HS-27A (cell line): ENCODE measurements at places on chromosomes 3 and 15.

DNA sequence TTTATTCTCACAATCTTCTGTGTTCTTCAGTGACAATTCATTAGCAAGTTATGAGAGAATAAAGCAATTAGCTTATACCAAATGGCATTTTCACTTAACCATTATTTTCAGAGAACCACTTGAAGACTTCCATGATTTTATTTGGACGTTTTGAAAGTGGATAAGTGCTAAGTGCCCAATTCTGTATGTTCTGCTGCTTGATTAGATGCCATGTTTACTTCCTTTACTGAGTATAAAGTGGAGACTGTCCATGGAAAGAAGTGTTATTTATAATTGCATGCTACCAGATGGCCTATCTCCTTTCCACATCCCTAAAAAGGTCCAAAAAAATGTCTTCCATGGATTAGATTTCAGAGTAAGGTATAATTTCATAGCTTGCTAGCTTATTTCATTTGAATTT, 69.6 kb downstream of the SUMF1 start:
- DNase-seq = no peak

DNA sequence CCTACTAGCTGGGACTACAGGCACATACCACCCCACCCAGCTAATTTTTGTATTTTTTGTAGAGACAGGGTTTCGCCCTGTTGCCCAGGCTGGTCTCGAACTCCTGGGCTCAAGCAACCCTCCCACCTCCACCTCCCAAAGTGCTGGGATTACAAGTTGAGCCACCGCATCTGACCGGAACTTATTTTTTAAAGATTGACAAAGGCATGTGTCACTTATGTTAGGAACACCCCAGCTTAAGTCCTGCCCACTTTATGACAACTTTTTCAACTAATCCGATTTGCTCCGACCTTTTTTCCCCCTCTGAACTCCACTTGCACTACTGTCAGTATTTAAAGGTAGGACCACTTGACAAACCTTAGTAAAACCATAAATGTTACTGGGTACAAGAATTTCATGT, 211.6 kb upstream of the NR2E3 start:
- no peak for DNase-seq

DNA sequence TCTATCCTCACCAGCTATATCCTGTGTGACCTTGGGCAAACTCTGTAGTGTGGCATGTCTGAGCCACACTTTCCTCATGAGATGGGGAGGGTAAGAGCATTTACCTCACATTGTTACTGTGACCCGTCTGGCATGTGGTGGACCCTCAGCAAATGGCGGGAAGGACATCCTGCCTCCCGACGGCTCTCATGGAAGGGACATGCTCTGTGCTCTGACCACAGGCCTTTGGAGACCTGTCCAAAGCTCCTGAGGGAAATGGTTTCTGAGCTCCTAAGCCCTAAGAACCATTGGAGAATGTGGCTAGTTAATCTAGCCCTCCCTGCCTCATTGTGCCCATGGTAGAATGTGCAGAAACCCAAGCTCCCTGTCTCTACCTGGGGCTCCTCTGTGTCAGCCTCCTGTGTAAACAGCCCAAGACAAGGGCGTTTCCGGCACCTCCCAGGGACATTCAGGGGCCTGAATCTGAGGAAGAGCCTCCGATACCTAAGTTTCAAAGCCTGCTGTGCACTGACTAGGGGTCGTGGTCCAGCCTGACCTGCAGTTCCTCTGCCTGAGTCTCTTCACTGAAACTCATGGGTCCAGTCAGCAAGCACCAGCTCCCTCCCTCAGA, 29.0 kb downstream of the XYLB start:
- DNase-seq = no peak

DNA sequence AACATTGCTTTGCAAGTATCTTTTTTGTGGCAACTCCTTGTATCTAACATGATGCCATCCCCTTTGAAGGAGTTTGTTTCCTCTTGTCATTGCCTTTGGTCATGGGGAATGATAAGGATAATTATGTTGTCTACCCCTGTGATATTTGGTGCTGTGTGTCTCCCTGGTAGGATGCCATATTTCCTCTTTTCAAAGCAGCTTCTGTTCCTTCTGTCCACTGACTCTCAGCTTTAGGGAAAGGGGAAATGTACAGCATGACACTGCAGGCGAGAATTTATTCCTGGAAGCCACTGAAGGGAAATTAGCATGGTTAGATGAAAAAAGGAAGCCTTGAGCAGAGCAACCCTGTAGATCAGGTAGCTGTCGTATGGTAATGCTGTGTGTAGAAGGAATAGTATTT, 576.7 kb downstream of the CADM2 start:
- no peak for DNase-seq

DNA sequence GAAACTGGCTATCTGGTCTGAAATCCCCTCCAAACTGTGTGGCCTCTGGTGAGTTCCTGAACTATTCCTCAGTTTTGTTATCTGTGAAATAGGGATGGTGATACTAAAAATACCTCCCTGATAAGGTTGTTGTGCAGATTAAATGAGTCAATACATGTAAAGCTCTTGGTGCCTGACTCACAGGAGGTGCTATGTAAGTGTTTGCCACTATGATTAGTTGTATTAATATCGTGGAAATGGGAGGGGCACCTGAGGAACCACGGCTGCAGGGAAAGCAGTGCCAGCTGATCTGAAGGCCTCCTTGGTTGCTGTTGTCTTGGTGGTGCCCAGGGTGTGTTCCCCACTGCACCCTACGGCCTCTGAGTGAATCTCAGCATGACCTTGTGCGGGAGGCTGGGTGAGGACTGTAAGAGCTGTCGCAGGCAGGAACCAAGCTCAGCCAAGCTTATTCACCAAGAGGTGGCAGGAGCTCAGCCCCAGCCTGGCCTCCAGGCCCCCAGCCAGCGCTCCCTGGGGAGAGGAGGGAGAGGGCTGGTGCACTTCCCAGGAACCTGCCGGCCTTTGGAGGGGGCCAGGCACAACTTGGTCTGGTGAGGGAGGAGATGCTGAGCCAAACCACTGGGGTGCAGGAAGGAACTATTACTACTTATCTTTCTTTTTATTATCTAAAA, 44.8 kb upstream of the CCDC174 start:
- DNase-seq = no peak

DNA sequence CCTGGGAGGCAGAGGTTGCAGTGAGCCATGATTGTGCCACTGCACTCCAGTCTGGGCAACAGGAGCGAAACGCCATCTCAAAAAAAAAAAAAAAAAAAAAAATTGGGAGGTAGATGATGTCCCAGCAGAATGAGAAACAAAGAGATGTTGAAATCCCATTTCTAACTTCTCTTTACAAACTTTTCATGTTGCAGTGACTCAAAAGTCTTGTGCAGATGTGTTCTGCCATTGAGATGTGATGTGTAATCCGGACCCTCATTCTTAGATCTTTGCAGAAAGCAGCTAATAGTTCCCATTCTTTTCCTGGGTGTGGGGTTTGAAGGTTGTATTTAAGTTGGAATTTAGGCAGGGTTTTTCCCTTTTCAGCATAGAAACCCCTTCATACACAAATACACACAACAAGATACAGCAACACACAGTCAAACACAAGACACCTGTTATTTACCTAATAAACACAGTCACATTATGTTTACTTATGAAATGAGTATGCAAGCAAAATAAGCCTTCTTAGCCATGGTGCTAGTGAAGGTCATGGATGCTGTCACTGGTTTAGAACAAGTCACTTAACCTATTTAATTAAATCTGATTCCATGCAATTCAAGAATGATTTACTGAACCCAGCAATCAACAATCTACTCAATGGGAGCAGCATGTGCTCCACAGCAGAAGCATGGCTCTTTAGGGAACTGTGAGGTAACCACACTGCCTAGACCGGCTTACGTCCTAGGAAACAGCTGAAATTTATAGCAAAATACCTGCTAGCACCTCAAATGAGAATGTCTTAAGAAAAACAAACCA, 14.9 kb downstream of the SIAH2 start:
- no peak for DNase-seq

GRCh38 chr15:66866656-66867055, 164.6 kb downstream of the SMAD6 start:
- DNase-seq = no peak
